ENCODE measurements at places on chromosomes 1 and 21. TPM values are rescaled to one million over a fixed set of nuclear protein-coding genes. Genes with fewer than 3 reads are reported as not detected.

DNA sequence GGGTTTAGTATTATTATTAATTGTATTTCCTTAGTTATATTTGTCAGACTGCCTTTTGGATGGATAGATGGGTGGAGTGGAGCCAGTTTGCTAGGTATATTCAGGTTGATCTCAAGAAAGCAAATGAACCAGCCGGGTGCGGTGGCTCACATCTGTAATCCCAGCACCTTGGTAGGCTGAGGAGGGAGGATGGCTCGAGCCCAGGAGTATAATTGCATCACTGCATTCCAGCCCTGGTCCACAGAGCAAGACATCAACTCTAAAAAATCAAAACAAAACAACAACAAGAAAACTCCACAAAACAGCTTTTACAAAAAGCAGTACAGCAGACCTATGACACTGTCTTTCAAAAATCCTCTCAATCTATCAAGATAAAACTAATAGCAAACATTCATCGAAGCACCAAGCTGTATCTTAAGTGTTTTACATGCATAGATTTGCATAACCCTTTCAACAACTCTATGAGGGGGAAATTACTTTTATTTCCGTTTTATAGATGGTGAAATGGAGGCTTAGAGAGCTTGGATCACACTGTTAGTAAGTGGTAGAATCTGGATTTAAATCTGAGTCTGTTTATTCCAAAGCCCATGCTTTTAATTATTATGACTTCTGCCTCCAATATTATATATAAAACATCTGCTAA, 25.5 kb downstream of the KMO start:
- H3K36me3 ChIP-seq = no peaks in the 10 kb centered on the region
- H3K27me3 ChIP-seq = no peaks in the 10 kb centered on the region
- peaks cover under 1% of the 10 kb centered on the region for H3K4me1 ChIP-seq
- no peak overlapping the region for H3K27ac ChIP-seq
- no peak overlapping the region for H3K4me3 ChIP-seq

- H3K27me3 ChIP-seq = no peaks in the 10 kb centered on the region
- no peak for DNase-seq
- H3K36me3 ChIP-seq = no peaks in the 10 kb centered on the region
- H3K4me3 ChIP-seq = no peak overlapping the region
Measured at GRCh38 chr1:212593821-212594251, 14.7 kb upstream of the ATF3 start.

GRCh38 chr1:48680411-48681035, 96.2 kb downstream of the BEND5 start:
- no peaks in the 10 kb centered on the region for H3K36me3 ChIP-seq
- H3K27me3 ChIP-seq = no peaks in the 10 kb centered on the region
- DNase-seq = no peak
- no peaks in the 10 kb centered on the region for H3K4me1 ChIP-seq

GRCh38 chr1:245578771-245579170, 424.0 kb downstream of the KIF26B start:
- H3K27ac ChIP-seq = no peak overlapping the region
- no peaks in the 10 kb centered on the region for H3K4me1 ChIP-seq
- H3K36me3 ChIP-seq = no peaks in the 10 kb centered on the region
- H3K27me3 ChIP-seq = no peaks in the 10 kb centered on the region

GRCh38 chr21:45573452-45574035, 31.3 kb upstream of the SLC19A1 start:
- no peaks in the 10 kb centered on the region for H3K27me3 ChIP-seq
- no peak for DNase-seq
- no peaks in the 10 kb centered on the region for H3K4me1 ChIP-seq
- H3K27ac ChIP-seq = no peak overlapping the region

DMBX1 gene
- total RNA-seq = not detected

DNA sequence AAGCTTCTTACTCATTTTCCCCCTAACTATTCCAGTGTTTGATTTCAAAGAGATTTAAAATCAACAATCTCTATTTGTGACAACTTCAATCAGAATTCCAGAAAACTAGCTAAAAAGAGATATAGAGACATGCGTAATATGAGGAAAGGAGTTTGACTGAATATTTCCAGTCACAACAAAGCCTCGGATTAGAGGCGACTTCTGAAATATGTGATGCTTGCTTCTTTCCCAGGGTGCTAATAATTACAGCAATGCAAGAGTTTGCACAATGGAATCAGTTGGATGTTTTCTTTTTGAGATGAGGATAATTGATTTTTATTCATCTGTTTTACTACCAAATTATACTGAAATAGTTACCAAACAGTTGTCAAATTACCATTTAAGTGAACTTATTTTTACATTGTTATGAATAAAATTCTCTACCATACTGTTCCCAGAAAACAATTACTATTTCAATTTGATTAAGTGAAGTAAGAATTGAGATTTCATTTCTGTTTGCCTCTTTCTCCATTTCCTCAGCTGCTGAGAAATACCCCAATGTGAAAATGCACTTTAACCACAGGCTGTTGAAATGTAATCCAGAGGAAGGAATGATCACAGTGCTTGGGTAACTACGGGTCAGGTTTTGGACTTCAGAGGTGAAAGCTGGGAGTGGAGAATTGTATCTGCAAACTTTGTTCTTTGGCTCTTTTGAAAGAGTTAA, 28.1 kb downstream of the KMO start:
- H3K36me3 ChIP-seq = no peaks in the 10 kb centered on the region
- no peaks in the 10 kb centered on the region for H3K27me3 ChIP-seq
- H3K27ac ChIP-seq = no peak overlapping the region
- no peaks in the 10 kb centered on the region for H3K4me1 ChIP-seq
- H3K4me3 ChIP-seq = no peak overlapping the region

FCRL1 gene
- 1.8 TPM for total RNA-seq
